ENCODE measurements at places on chromosomes 2 and 18. TPM values are rescaled to one million over a fixed set of nuclear protein-coding genes. Genes with fewer than 3 reads are reported as not detected.

Gene ZNF236
- 13.8 TPM for total RNA-seq

GRCh38 chr2:17804358-17804757 is 11.9 kb upstream of the MSGN1 start:
- no peak for DNase-seq
- H3K4me3 ChIP-seq = no peak overlapping the region
- no peaks in the 10 kb centered on the region for H3K27me3 ChIP-seq
- peaks cover 12% of the 10 kb centered on the region for H3K4me1 ChIP-seq
- no peak overlapping the region for H3K27ac ChIP-seq
- H3K36me3 ChIP-seq = no peaks in the 10 kb centered on the region

DNA sequence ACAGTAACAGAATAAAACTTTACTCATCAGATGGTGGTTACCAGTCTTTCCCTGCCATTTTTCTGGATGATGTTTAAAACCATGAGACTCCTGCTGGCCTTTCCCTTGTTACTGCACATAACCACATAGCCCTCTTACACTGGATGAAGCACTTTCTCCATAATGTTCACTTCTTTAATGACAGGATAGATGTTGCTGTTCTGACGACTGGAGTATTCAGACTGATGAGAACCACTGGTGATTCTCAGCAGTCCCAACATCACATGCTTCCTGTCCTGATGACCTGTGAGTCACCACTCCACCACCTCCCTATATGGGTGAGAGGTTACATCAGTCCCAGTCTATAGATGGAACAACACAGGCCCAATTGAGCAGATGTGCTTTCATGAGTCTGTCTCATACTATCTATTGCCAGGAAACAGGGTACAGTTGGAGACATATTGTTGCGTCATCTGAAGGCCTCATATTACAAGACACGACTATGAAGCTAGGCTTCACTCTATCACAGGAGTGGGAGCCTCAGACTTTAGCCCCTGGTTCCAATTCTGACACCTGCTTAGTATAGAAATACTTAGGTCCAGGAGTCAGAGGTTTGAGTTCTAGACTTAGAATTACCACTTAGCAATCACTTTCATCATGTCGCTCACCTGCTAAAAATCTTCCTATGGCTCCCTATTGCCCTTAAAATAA is 145.7 kb upstream of the KLF7 start:
- no peaks in the 10 kb centered on the region for H3K27me3 ChIP-seq
- peak; percentile 14 for DNase-seq
- no peaks in the 10 kb centered on the region for H3K36me3 ChIP-seq

GRCh38 chr18:25832001-25832604 is 258.3 kb downstream of the SS18 start:
- no peak overlapping the region for H3K27ac ChIP-seq
- H3K4me1 ChIP-seq = peaks cover 9% of the 10 kb centered on the region
- peak; percentile 59 for DNase-seq
- no peaks in the 10 kb centered on the region for H3K27me3 ChIP-seq

- no peak for DNase-seq
- no peak overlapping the region for H3K4me3 ChIP-seq
- H3K27me3 ChIP-seq = no peaks in the 10 kb centered on the region
- no peaks in the 10 kb centered on the region for H3K4me1 ChIP-seq
These were observed 73.9 kb upstream of the NCKAP5 start for GRCh38 chr2:133641942-133642725.

DNA sequence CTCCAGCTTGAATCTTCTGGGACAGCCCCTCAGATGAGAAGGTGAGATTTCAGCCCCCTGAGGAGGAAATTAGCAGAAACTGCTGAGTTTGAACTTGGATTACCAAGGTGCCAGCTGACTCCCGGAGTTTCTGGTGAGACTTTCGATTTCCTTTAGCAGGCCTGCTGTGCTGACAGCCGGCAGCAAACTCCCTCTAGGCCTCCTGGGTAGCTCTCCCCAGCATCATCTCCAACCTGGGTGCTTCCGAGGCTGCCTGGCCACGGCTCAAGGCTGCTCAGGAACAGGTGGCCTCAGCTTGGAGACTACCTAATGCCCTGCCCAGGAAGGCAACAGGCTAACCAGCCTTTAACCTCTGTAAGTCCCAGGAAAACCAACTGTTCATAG is 16.5 kb downstream of the SDC1 start:
- H3K4me3 ChIP-seq = no peak overlapping the region
- H3K27ac ChIP-seq = no peak overlapping the region
- no peaks in the 10 kb centered on the region for H3K36me3 ChIP-seq
- H3K27me3 ChIP-seq = no peaks in the 10 kb centered on the region

DNA sequence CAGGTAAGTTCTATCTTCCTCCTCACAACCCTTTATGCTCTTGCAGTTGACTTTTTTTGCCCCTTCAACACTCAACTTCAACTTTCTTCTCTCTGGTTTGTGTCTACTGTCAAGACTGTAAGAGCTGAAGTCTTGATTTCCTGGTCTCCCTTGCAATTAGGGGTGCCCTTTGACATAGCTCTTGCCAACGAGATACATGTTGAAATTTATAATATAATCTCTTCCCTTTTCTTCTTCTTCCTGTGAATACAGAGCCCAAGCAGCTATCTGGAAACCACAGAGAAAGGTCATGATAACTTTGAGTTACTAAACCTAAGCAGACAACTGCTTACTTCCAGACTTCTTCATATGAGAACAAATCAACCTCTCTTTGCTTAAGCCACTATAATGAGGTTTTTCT is 163.5 kb downstream of the MC4R start:
- H3K27ac ChIP-seq = no peak overlapping the region
- H3K36me3 ChIP-seq = no peaks in the 10 kb centered on the region
- H3K4me3 ChIP-seq = no peak overlapping the region
- no peaks in the 10 kb centered on the region for H3K4me1 ChIP-seq
- no peak for DNase-seq

GRCh38 chr2:98191883-98192282 is 104.9 kb downstream of the VWA3B start:
- peaks cover 4% of the 10 kb centered on the region for H3K4me1 ChIP-seq
- H3K36me3 ChIP-seq = no peaks in the 10 kb centered on the region
- DNase-seq = no peak
- no peak overlapping the region for H3K4me3 ChIP-seq
- H3K27ac ChIP-seq = no peak overlapping the region

Gene G6PC2
- total RNA-seq = not detected

DNA sequence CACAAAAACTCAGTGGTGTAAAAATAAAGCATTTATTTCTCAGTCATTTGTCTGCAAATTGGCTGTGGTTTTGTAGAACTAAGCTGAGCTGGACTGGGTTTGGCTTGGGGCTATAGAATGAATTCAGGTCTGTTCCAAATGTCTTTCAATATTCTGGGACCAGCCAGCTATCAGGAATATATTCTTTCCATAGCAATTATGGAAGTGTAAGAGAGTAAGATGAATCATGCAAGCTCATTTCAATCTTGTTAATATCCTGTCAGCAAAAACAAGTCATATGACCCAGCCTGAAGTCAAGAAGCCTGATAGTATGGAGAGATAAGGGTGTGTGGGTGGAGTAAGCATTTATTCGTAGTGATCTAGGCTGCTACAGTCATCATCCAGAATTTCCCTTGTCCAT is 481.0 kb upstream of the CDH2 start:
- no peak overlapping the region for H3K4me3 ChIP-seq
- no peaks in the 10 kb centered on the region for H3K4me1 ChIP-seq
- H3K27me3 ChIP-seq = no peaks in the 10 kb centered on the region
- H3K27ac ChIP-seq = no peak overlapping the region
- H3K36me3 ChIP-seq = no peaks in the 10 kb centered on the region
- DNase-seq = no peak

- DNase-seq = no peak
- no peaks in the 10 kb centered on the region for H3K36me3 ChIP-seq
- H3K4me1 ChIP-seq = peaks cover 18% of the 10 kb centered on the region
- peak overlapping the region; percentile 51 for H3K4me3 ChIP-seq
- H3K27me3 ChIP-seq = peaks cover 55% of the 10 kb centered on the region
These were observed 3.5 kb downstream of the ADCYAP1 start for GRCh38 chr18:907885-908757.

GRCh38 chr2:45212953-45213635 is 203.8 kb upstream of the SIX2 start:
- no peak for DNase-seq
- no peak overlapping the region for H3K4me3 ChIP-seq
- H3K27ac ChIP-seq = no peak overlapping the region

Gene RAPGEF4
- 6.0 TPM for total RNA-seq

Gene GPR17
- 0.59 TPM for total RNA-seq

Gene FSHR
- 0.47 TPM for total RNA-seq

Gene UNC50
- total RNA-seq = 24.9 TPM

Measured in heart right ventricle (tissue), 16 donors.